ENCODE measurements at places on chromosomes 7 and 10.

DNA sequence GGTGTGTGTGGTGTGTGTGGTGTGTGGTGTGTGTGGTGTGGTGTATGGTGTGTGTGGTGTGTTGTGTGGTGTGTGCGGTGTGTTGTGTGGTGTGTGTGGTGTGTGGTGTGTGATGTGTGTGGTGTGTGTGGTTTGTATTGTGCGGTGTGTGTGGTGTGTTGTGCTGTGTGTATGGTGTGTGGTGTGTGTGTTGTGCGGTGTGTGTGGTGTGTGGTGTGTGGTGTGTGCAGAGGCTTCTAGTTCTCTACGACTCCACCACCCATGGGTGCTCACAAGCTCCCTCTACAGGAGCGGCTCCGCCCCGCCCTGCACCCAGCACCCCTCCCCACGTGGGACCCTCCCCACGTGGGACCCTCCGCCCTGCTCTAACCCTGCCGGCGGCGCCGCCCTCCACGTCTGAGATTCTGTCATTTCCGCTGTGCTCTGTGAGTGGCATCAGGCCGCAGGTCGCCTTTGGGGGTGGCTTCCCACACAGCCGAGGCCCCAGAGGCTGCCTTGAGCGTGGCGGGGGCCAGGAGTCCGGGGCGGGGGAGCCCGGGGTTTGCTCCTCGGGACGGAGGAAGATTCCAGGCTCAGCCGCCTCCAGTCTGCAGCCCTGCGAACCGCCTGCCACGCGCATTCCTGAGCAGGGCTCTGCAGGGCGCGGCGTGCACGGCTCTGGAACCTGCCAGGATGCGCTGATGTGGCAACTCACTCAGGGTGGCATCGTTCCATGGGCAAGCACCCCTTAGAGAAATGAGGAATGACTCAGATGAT is 37.0 kb upstream of the DNAJB6 start:
- no peak for DNase-seq

DNA sequence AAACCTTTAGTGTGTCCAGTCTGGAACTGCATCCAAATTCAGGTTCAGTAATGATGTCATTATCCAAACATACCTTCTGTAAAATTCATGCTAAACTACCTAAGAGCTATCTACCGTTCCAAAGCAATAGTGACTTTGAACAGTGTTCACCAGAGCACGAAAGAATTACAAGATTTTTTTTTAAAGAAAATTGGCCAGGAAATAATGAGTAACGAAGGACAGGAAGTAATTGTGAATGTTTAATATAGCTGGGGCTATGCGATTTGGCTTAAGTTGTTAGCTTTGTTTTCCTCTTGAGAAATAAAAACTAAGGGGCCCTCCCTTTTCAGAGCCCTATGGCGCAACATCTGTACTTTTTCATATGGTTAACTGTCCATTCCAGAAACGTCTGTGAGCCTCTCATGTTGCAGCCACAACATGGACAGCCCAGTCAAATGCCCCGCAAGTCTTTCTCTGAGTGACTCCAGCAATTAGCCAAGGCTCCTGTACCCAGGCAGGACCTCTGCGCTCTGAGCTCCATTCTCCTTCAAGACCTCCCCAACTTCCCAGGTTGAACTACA is 694 bp upstream of the FAS start:
- DNase-seq, result no peak

DNA sequence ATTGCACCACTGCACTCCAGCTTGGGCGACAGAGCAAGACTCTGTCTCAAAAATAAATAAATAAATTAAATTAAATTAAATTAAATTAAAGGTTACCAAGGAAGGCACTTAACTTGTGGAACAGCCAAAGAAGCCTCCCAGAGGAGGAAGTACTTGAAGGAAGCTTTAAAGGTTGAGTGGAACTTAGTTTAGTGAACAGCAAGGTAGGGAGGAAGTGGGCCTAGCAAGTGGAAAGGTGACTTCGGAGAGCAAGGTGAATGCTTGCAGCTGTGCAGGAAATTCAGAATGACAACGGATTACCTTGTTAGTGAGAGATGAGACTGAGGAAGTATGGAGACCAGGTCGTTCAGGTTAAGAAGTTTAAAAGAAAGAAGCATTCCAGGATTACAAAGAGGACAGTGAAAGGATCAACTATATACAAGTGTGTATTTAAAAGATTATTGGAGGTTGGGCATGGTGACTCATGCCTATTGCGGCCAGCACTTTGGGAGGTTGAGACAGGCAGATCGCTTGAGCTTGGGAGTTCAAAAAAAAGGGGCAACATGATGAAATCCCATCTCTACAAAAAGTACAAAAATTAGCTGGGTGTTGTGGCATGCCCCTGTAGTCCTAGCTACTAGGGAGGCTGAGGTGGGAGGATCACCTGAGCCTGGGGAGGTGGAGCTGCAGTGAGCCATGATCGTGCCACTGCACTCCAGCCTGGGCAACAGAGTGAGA is 12.8 kb upstream of the RPEL1 start:
- no peak for DNase-seq

DNA sequence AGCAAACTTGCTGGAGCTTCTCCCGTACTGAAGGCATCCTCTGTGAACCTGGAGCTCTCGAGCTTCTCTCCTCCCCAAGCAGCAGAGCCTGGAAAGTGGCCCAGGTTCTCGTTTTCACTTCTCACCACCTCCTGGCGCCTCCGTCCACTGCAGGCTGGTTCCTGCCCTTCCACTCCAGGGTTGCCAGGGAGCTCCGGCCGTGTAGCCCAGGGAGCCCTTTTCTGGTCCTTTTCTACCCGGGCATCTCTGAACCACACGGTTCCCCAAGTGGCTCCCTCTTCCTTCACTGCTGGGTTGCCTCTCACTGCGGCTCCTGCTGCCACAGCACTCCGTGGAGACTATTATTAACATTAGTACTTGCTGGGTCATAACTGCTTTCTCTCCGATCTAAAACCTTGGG is 208.6 kb upstream of the PPP2R2D start:
- DNase-seq, result no peak

GRCh38 chr10:5523796-5524574 is 776 bp upstream of the CALML3 start:
- DNase-seq, result no peak

DNA sequence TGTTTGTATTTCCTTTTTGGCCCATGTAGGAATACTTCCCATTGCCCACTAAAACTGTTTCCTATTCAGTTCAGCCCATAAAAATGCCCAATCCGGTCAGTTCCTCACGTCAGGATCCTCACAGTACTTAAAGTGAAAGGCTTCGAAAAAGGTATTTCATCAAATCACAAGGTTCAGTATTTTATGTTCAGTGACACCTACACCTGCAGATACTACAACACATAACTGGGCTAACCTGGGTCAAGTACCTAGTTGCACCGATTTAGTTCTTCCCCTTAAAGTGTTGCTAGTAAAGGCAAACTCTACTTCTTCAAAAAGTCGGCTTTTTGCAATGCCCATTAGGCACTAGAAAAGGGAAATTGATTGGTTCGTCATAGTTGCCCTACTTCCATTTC is 1.1 kb downstream of the SNX13 start:
- no peak for DNase-seq
